ENCODE measurements at places on chromosomes 1 and 21.

DNA sequence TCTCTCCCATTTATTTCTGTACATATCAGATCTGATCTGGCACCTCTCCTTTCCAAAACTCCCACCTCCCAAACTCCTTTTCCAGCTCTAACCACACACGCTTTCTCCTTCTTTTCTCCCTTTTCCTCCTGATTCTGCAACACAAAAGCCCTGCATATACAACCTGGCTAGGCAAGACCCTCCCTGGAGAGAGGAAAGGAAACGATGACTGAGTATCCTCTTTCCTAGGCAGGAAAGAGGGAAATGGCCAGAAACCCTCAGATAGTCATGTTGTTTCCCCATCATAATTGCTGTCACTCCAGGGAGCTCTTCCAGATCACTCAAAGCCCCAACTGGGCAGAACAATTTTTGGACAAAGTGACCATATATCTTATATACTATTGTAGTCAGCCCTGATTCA, 32.3 kb upstream of the PRELP start:
- DNase-seq = no peak

DNA sequence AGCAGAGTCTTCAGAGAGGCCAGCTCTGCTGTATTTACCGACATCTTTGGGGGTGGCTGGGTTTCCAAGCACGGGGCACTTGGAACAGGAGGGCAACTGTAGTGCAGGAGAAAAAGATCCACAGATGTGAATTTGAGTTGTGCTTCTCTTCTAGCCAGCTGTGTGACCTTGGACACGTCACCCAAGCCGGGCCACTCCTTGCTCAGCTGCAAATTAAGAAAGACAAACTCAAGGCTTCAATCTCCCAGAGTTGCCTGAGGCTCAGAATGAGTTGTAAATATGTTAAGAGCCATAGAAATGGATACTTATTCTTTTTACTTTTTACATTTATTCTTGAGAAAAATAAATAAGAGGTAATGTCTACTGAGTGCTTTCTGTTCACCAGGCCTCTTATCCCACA, 24.3 kb downstream of the GRIK3 start:
- DNase-seq = no peak

DNA sequence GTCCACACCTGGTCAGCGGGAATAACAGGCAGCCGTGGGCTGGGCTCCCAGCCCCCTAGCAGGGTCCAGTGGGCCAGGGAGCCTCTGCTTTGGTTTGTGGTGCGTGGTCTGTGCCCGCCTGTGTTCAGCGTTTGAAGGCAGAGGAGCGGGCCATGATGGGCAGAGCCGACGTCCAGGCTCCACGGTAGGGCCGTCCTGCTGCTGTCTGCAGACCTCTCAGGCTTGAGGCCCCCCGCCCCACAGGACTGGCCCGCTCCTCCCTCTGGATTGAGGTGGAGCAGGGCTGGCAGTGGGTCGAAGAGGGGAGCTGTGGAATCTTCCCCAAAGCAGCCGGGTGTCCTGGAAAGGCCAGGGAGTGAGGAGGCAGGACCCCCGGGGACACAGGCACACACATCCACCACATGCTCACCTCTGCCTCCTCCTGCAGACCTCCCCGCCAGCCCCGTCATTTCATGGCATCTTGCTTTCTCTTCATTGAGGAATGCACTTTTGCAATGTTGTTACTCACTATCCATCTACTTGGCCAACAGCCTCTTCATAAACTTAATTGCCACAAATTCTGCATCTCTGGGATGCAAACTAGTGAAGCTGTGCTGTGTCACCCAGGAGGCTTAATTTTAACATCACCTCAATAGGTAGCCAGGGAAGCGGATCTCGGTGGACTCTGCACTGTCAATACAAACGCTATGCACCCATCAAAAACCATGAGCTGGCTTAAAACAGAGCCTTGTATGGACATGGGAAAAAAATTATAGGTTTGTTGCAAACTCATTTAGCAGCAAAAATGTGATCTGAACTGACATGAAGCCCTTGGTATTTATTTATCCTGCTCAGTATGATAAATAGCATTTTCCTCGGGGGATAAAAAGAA, 85.9 kb downstream of the PDE9A start:
- DNase-seq = peak; percentile 17

- DNase-seq = no peak
Observed at GRCh38 chr1:42676534-42677087, 5.6 kb upstream of the YBX1 start.

DNA sequence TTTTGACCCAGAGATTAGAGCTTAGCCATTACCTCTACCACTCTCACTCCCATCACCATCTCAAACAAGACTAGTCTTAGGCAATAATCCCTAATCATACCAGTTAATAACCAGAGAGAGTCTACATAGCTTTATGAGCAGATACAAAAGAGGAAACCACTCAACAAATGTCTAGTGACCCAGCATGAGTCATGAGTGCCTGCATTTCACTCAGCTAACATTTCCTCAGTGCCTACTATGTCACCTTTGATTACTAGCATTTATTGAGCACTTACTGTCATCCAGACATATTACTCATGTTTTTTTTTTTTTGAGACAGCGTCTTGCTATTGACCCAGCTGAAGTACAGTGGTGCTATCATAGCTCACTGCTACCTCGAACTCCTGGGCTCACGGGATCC, 35.9 kb upstream of the GALNT2 start:
- DNase-seq = no peak

DNA sequence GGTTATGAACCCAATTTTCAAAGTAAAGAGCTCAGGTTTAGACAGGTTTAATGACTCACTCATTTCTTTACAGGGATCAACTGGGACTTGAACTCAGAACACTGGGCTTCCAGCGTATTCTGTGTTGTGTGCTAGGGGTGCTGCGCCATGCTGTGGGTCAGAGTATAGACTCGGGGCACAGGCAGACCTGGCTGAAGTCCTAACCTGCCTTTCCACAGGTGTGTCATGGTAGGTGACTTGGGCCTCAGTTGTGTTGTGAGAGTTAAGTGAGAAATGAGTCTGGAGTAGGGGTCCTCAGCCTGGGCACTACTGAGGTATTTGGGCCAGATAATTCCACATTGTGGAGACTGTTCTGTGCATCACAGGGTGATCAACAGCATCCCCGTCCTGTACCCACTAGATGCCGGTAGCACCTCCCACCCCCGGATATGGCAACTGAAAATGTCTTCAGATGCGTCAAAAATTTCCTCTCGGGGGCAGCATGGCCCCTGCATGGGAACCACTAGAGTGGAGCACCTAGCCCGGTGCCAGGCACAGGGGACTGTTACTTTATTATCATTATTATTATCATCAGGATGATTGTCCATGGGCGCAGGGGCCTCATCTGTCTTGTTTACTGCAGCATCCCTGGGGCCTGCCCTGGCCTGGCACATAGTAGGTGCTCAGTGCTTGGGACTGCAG, 575.5 kb downstream of the PTPRU start:
- no peak for DNase-seq

DNA sequence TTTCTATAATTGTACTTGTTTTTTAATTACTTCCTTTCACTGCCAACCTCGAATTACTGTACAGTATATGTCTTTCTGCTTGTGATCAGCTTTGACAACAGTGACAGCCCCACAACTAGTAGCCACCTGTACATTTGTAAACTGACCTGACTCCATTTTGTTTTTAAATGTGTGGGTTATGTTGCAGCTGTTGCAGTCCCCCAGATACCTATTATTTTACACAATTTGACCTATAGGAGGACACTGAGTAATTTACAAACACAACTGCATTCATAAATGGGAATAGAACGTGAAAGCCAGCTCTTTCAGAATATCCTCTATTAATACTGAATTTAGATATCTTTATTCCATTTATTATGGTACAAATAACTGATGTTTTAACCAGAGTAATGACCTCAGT, 2.5 kb upstream of the VAMP3 start:
- no peak for DNase-seq

DNA sequence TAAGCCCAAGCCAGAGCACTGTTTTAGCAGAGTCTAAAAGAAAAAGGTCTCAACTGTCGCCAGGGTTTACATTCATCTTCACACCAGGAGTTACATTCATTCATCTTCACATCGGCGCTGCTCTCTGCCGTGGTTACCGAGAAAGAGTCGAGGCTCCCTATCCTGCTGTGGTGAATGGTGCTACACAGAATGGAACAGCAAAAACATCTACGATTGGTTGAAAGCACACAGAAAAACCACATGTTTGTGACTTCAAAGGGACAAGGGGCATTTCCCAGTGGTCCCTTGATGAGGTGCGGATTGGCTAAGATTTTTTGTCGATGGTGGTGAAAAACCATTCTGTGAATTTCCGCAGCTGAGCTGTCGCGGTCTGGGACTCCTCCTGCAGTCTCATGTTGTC, 231.1 kb downstream of the SIPA1L2 start:
- DNase-seq = no peak

- DNase-seq = no peak
Observed at GRCh38 chr1:239803781-239804180, 287.9 kb upstream of the FMN2 start.

GRCh38 chr1:5881526-5882222, 110.6 kb downstream of the NPHP4 start:
- DNase-seq = no peak

DNA sequence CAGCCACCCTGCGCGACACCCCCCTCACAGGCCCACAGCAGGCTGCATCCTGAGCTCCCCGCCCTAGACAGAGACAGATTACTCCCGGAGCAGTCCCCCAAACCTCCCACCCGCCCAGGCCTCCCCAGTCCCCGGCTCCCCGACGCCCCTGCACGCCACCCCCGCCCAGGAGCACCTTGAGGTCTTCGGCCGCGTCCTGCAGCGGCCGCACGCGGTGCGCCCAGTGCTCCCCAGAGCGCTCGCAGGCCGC, 731 bp downstream of the TRIM11 start:
- DNase-seq = no peak

GRCh38 chr1:80666073-80666472, 1134.7 kb upstream of the ADGRL2 start:
- no peak for DNase-seq

DNA sequence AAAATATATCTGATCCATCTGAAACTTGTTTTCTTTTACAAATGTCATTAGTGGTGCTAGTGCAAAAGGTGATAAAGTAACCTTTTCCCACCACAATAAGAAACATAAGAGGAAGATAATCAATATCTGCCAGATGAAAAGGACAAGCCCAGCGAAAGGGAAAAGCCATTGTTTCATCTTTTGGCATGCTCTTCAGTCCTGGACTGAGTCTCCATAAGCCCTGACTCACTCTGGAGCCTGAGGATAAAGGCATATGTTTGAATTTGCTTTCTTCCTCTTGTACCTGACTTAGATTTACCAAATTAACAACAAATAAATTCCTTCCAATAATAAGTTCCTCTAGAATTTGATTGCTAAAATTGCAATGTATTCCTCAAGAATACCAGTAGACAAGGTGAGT, 13.6 kb downstream of the DNAJC11 start:
- peak; percentile 17 for DNase-seq

DNA sequence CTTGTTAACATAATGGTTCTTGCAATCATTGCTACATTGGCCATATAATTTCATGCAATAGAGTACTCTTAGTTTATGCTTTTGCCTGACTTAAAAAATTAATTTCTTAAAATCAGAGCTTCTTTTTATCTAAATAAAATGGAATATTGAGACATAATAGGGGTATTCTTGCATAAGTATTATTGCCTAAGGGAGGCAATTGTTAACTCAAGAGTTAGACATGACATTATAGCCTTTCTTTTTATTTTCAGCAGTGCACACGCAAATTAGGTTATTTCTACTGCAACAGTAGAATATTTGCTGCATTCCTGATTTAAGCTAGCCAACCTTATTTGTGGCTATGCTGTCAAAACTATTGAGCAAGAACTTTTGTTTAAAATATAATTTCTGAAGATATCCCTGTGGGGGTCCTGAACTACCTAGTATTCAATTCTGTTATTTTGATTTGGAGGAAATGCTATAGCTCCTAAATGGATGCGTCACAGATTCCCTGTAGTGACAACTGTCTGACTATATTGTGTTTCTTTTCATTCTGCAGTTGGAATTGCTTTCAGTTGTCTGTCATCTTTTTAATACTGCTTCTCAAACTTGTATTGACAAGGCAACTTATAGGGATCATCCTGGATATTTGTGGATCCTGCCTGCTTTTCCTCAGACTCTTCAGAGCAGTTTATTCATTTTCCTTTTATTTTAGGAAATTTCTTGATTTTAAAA, 211.0 kb downstream of the PATJ start:
- no peak for DNase-seq

DNA sequence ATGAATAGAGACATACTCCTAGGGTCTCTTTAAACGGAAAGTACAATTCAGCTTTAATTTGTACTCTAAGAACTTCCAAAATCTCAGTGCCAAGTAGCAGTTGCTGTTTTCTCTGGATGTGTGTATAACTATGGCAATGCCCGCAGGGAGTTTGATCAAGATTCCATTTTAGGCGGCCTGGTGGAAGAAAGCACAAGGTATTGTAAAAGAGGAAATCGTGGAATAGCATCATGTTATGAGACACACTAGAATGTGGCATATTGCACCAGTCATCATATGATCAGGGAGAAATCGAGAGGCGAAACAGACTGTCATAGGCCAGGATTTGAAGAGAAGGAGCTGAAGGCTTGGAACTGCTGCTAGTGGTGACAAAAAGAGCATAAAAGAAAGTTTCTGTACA, 316.2 kb upstream of the FMN2 start:
- DNase-seq = no peak

GRCh38 chr21:43767498-43767983, 8.6 kb downstream of the CSTB start:
- DNase-seq = no peak

DNA sequence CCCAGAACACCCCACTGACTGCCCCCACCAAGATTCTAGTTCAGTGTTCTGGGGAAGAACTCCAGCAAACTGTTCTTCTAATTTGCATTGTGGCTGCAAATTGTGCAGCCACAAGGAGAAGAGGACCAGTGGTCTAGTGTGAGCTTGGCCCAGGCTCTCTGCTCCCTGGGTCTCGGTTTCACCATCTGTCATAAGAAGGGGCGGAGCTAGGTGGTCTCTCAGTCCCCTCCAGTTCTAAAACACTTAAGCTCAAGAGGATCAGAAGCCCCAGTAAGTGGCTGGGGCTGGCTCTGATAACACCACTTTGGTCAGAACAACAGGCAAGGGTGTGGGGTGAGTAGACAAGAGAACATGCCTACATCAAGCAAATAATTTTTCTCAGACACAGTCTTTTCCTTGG, 99.9 kb downstream of the BEND5 start:
- no peak for DNase-seq

GRCh38 chr1:213720032-213720431, 267.7 kb upstream of the PROX1 start:
- DNase-seq = no peak

DNA sequence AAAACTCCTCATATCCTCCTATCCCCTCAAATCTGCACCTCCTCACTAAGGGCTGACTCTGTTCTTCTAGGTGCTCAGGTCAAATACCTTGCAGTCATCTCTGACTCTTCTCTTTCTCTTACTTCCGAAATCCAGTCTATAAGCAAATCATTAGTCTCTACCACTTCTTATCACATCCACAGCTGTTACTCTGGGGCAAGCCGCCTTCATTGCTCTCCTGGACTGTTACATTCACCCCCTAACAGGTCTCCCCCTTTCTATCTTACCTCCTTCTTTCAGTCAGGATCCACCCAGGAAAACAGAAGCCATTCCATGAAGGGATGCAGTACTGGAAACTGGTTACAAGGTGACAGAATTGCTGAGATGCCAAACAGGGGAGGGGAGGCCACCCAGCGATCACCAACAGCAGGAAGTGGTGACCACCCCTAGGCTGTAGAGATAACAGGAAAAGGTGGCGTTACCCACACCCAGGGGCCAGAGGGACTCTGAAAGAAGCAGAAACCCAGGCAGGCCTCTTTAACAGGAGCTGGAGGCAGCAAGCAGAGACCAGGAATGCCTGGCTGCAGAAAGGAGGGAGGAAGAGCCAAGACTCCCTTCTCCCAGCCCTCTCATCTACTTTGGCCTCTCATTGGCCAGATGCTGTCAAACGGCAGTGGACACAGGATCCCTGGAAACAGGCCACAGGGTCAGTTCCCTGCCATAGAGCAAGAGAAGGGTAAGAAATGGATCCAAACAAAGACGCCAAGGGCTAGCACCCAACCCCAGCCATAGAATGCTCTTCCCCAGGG, 55.5 kb upstream of the FOXO6 start:
- no peak for DNase-seq

Data from cardiac fibroblast (primary cell).